ENCODE measurements at places on chromosomes 4 and X.

GRCh38 chrX:331151-331824 is 12.7 kb upstream of the GTPBP6 start:
- DNase-seq = no peak

- no peak for DNase-seq
Observed at GRCh38 chr4:109890076-109890475, 22.6 kb upstream of the EGF start.

DNA sequence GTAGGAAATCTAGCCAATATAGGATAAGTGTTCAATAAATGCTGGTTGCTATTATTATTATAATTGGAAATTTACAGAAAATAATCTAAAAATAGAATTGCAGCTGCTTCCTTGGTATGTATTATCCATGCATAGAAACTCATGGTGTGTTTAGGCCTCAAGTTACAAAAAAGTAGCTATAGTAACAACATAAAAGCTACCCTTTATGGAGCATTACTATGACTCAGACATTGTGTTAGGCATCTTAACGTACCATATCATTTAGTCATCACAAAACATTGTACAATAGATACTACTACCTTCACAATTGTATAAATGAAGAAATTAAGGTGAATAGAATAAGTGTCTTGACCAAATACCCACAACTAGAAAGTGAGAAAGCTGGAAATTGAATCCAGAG is 126.9 kb upstream of the NRK start:
- no peak for DNase-seq

GRCh38 chr4:105715692-105716278 is 7.2 kb downstream of the GSTCD start:
- DNase-seq = no peak

DNA sequence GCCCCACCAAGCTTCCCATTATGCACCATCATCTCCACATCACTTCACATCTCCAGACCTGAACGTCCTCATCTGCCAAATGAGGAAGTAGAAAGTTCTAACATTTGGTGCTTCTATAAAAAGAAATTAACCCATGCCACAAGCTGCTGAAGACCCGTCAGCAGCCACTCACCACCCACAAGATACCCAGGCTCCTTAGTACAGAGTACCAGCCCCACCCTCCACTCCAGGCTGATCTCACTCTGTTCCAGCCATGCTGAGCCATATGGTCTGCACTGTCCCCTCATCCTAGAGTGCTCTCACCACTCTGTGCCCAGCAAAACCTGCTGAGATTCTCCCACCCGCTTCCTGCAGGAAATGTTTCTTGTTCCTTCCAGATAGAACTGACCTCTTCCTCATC is 240.8 kb upstream of the PPARGC1A start:
- no peak for DNase-seq

GRCh38 chr4:148800336-148800885 is 358.2 kb upstream of the NR3C2 start:
- DNase-seq = no peak

DNA sequence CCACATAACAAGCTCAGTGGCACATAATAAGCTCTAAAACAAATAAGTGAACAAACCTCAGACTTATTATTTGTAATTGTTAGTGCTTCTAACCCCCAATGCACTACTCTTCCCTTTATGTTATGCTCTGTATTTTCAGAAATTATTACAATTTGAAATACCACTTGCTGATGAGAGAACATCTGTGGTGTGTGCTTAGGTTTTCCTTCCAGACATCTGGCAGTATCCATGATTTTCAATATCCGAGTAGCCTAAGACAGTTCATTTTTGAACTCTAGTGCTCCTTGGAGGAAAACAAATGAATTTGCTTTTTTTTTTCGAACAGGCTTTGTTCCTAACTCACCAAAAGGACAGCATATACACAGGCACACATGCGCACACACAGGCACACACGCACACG is 278.7 kb upstream of the CLNK start:
- DNase-seq = no peak

GRCh38 chr4:81431971-81432370 is 39.7 kb downstream of the RASGEF1B start:
- no peak for DNase-seq

DNA sequence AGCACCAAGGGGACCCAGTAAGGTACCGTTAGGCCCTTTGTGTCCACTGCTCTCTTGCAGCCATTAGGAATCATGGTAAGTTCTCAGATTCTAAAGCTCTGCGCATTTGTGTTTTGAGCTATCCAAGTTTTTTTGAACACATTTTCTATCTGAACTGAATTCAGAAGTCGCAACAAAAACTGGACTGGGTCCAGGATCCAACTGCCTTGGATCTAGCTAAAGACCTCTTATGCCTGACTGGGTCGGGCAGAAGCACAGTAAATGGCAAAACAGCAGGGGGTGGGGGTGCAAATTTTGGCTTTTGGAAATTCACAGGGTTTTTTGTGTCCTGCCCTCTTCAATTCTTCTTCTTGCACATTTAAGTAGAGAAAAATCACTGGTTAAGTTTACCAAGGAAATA is 30.0 kb downstream of the RCHY1 start:
- DNase-seq = no peak

Data from stimulated activated CD8-positive, alpha-beta memory T cell treated with anti-CD3 and anti-CD28 coated beads, Interleukin-2, amount 100 ng/mL, for 1 hour (primary cell).